ENCODE measurements at places on chromosomes 2 and 18.

DNA sequence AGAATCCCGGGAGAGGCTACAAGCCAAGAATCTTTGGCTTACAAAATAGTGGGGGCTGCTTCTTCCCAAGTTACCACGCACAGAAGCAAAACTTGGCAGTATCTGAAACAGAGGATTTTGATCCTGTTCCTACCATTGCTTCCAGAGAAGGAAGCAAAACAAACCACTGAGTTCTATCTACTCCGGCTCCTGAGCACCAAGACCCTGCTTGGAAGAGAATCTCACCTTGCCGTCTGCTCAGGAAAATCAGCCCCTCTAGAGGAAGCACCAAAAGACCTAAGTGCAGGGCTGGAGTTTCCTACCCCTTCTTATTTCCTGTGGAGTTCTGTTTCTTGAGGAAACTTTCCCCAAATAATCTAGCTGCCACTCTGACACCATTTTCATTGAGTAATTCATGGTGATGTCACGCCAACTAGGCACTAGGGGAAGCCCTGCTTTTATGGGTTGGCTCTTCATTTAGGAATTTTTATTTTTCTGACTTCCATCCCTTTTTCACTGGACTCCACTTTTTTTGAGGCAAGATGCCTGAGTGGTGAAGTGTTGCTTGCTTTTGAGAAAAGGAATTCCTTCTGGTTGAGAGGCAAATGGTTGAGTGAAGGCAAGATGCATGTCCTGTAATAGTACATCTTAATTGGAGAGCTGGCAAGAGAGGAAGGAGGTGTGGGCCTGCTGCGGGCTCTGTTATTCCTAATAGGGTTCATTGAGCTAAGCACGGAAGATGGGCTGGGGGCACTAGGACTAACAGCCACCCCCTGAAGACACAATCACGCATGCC lies 36.8 kb upstream of the EML4 start:
- DNase-seq: no peak

GRCh38 chr2:555164-555922 lies 121.9 kb downstream of the TMEM18 start:
- no peak for DNase-seq

DNA sequence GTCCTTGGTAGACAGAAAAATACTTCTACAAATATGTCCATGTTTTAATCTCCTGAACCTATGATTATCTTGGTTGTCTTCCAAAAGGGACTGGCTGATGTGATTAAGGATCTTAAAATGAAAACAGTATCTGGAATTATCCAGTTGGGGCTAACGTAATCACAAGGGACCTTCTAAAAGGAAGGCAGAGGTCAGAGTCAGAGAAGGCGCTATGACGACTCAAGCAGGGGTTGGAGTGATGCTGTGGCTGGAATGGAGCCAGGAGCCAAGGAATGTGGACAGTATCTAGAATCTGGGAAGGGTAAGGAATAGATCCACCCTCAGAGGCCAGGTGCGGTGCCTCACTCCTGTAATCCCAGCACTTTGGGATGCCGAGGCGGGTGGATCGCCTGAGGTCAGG lies 4.2 kb upstream of the USP14 start:
- DNase-seq: no peak

DNA sequence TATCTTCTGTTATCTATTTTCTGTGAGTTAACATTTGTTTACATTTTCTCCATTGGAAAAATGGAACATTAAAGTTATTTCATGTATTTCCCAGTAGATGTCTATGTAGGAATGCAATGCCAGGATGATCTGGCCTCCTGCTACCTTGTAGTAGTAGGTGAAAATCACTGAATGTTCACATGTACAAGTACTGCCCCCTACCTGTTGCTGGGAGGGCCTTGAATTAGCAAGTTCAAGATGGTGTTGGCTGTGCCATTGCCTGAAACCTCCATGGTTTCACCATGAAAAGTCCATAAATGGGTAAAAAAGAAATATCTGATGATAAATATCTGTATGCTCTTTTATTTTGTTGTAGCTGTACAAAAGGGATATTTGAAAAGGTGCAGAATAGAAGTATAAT lies 30.7 kb downstream of the XRCC5 start:
- peak; percentile 11 for DNase-seq

GRCh38 chr18:74333091-74333490 lies 17.5 kb downstream of the C18orf63 start:
- DNase-seq: no peak

DNA sequence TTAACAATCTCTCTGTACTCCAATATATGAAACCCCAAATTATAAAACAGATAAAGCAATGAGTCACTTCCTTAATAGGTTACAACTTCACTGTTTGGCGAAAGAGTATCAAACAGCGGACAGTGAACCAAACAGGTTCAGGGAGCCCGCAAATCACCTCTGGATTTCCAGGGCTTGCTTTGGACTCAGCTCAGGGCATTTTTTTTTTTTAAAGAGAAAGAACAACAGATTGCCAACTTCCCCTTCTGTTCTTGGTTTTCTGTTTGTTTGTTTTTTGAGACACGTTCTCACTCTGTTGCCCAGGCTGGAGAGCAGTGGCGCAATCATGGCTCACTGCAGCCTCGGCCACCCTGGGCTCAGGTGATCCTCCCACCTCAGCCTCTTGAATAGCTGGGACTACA lies 52.7 kb downstream of the ABCB11 start:
- DNase-seq: no peak

DNA sequence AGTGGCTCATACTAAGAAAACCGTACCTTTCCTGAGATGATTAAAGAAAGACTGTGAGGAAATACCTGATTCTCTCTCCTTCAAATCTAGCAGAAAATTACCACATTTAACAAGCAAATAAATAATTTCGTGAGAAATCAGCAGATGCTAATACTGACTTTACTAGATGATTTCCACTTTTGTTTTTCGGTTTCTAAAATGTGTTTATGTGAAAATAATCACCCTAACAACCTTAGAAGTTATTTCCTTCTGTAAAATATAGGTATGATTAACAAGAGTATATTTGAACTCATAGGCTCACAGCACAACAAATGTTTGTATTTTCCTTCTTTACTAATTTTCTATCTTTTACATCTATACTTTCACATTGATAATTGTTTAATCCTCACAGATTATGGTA lies 594.1 kb upstream of the FAM98A start:
- no peak for DNase-seq

- no peak for DNase-seq
Measured at GRCh38 chr2:78201064-78201575, 678.9 kb upstream of the LRRTM4 start.

- no peak for DNase-seq
Measured at GRCh38 chr2:185006481-185006880, 408.2 kb downstream of the ZNF804A start.

- no peak for DNase-seq
Measured at GRCh38 chr2:158926478-158926948, 41.9 kb upstream of the TANC1 start.

DNA sequence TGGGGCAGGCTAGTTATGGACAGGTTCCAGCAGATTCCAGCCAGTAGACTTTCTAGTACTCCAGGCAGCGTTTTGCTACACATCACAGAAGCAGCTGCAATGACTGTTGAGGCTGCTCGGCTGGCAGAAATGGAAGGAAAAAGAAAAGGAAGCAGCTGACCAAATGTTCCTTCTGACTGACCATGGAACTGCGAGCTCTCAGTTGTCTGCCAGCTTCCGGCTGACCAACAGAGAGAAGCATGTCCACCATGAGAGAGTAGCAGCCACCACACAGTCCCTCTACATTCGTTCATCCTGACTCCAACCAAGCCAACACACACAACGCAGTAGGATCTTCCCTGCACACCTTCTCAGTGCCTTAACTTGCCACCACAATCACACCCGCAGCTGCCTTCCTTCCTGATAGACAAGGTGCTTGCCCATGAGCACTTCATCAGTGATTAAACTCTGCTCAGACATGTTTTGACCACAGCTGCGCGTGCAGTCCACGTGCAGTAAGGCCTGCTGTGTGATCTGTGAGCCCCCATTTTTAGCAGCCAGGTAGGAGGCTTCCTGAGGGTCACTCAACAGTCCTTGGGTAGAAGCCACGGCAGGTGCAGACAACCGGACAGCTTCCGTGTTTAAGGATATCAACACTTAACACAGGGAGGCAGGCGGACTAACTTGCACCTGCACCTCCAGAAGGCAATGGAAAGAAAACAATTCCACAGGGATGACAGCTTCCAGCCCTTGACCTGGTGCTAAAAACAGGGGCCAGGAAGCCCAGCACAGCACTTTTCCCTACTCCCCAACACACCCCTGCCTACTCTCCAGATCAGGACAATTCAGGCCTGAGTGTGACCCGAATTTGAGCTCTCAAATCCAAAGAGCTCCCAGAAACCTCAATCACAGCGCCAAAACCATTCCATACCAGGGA lies 996 bp downstream of the TGFBRAP1 start:
- DNase-seq: peak; percentile 68

DNA sequence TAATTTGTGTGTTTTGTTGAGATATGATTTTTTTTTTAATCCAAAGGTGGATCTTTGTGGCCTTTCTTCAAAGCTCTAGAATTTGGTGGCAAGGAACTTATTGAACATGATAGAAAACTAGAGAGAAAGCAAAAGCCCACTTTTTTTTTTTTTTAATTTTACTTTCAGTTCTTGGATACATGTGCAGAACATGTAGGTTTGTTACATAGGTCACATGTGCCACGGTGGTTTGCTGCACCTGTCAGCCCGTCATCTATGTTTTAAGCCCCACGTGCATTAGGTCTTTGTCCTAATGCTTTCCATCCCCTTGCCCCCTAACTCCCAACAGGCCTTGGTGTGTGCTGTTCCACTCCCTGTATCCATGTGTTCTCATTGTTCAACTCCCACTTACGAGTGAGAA lies 135.9 kb downstream of the RHBDD1 start:
- no peak for DNase-seq

DNA sequence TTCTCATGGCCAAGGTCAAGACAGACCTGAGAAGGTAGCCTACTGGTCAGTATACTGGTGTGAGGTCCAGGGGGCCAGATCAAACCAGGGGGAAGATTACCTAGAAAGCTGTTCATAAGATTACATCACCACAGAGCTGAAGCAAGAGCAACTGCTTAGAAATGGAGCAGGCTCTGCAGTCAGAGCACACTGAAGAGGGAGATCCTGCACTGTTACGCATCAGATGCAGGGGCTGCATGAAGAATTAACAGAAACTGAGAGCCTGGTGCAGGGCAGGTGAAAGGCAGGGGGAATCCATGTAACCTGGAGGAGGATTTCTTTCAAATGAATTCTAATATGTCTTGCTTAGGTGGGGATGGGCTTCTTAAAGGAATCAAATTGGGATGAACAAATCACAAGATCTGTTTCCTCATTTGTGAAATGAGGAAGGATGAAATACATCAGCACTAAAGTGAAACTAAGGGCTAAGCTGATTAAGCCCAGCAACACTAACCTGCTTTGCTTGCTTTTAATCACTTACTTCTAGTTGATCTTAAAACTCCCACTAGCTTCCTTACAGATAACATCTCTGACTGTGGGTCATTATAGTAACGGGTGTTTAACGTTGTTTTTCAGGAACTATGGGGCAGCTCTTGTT lies 74.3 kb upstream of the ADAM23 start:
- DNase-seq: no peak

DNA sequence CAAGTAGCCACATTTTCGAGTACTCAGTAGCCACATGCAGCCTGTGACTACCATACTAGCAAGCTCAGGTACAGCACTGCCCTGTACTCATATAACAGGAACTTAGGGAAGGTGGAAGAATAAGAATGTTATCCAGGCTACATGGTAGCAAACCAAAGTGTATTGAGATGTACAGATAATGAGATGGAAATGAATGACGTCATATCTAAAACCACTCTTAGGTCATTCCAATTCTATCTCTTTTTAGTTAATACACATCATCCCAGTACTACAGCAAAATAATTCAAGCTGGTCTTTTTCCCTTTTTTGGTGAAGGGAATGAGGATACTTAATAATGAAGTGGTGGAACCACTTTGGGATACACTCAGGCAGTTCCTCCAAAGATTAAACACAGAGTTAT lies 38.7 kb downstream of the COLEC12 start:
- DNase-seq: no peak

GRCh38 chr2:37676274-37676673 lies 4.8 kb upstream of the CDC42EP3 start:
- no peak for DNase-seq
